ENCODE measurements at places on chromosomes 5 and 9. TPM values are rescaled to one million over a fixed set of nuclear protein-coding genes. Genes with fewer than 3 reads are reported as not detected.

- no peak for DNase-seq
Observed at GRCh38 chr5:153571162-153571561, 80.7 kb downstream of the GRIA1 start.

- DNase-seq = no peak
Observed at GRCh38 chr5:153719324-153719723, 228.9 kb downstream of the GRIA1 start.

- peak; percentile 57 for DNase-seq
Observed at GRCh38 chr9:34550016-34550680, 27.4 kb upstream of the ENHO start.

- no peak for DNase-seq
Observed at GRCh38 chr5:143204474-143205246, 198.8 kb downstream of the NR3C1 start.

GRCh38 chr5:57324861-57325260, 151.0 kb downstream of the GPBP1 start:
- no peak for DNase-seq

- no peak for DNase-seq
Observed at GRCh38 chr9:14096258-14096922, 217.6 kb downstream of the NFIB start.

The OR1J2 gene
- total RNA-seq = not detected

DNA sequence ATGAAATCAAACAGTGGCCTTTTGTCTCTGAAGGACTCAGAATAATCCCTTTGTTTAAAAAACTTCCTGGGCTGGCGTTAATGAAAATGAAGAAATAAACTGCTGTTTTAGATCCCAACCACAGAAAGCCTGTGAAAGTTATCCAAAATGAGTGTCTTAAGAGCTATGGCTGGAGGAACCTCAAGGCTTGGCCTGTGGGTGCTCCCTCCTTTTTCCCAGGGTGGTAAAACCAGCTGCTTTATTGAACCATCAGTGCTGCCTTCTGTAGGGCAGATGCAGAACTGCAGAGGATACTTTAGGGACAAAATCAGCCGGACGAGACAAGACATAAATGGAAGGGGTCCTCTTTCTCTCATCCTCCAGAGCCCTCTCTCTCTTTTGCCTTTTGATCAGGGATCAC, 100.9 kb downstream of the SMARCA2 start:
- no peak for DNase-seq

The KIAA1191 gene
- 118 TPM for total RNA-seq

- no peak for DNase-seq
Observed at GRCh38 chr5:53262348-53262970, 152.9 kb upstream of the MOCS2 start.

GRCh38 chr5:73895471-73895870, 269.5 kb downstream of the ARHGEF28 start:
- no peak for DNase-seq

DNA sequence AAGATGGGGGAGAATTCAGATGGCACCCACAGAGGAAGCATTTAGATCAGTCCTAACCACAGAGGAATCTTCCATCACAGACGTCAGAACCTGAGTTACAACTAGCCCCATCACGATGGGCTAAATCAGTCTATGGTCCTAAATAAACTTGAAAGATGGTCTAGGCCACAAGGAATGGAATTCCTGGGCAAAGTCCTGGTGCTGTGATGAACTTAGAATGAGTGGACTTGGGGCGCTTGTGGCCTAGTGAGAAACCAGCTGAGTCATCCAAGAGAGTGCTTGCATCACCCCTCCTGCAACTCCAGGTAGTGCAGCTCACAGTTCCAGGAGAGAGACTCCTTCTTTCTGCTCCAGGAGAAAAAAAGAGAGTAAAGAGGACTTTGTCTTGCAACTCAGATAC, 722.9 kb upstream of the RGMB start:
- DNase-seq = no peak
